Activated CD8-positive, alpha-beta T cell treated with anti-CD3 and anti-CD28 coated beads for 36 hours (primary cell): ENCODE measurements at places on chromosomes 5 and 9. TPM values are rescaled to one million over a fixed set of nuclear protein-coding genes. Genes with fewer than 3 reads are reported as not detected.
A peak's percentile ranks its signal among the peaks of the same experiment; 100 is the strongest.

- peaks cover 26% of the 10 kb centered on the region for H3K4me1 ChIP-seq
- peak; percentile 49 for DNase-seq
- no peak overlapping the region for H3K4me3 ChIP-seq
- H3K27me3 ChIP-seq: peaks cover 17% of the 10 kb centered on the region
- no peak overlapping the region for H3K27ac ChIP-seq
- H3K36me3 ChIP-seq: no peaks in the 10 kb centered on the region
These were observed 64.5 kb downstream of the PRKACG start for GRCh38 chr9:68949271-68950000.

The FGF1 gene
- not detected for total RNA-seq

GRCh38 chr9:137809040-137809576 lies 68.5 kb upstream of the CACNA1B start:
- H3K4me1 ChIP-seq: peaks cover 8% of the 10 kb centered on the region
- H3K27ac ChIP-seq: no peak overlapping the region
- no peak overlapping the region for H3K4me3 ChIP-seq
- no peak for DNase-seq
- H3K27me3 ChIP-seq: no peaks in the 10 kb centered on the region

The FGF10 gene
- not detected for total RNA-seq

DNA sequence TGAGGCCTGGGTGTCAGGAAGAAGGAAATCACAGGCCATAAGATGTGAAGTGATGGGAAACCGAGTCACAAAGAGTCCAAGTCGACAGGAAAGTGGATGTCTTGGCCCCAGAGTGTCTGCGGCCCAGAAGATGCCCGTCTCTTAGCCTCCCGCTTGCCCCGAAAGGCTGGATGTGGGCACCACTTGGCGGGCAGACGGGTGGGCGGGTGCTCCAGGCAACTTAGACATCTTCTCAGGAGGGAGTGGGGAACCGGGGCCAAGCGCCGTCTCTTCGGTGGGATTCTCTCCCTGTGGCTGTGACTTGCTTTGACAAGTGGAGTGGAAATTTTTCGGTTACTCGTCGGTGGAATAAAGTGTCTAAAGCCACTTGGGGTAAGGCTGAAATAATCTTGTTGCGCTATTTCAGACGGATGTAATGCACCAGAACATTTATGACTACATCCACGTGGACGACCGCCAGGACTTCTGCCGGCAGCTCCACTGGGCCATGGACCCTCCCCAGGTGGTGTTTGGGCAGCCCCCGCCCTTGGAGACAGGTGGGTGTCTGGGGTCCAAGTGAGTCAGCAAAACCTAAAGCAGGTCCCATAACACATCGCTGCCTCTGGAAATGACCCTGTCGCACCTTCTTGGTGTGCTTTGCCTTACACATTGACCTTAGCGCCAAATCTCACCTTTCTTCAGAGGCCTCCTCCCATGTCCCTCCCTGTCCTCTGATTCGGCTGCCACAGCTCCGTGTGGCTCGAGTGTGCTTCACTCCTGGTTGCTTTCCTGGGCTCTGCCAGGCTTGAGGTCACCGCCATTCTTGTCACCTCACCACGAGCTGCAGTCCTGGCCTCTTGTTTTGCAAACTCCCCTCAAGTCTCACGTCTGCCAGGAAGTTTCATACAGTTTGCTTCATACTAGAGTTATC lies 20.4 kb upstream of the EXOC3 start:
- H3K4me3 ChIP-seq: no peak overlapping the region

The UBE2QL1 gene
- not detected for total RNA-seq
